Activated CD8-positive, alpha-beta memory T cell treated with anti-CD3 and anti-CD28 coated beads, Interleukin-2, amount 50 U/mL, for 4 hours (primary cell): ENCODE measurements at places on chromosomes 7 and 10.

DNA sequence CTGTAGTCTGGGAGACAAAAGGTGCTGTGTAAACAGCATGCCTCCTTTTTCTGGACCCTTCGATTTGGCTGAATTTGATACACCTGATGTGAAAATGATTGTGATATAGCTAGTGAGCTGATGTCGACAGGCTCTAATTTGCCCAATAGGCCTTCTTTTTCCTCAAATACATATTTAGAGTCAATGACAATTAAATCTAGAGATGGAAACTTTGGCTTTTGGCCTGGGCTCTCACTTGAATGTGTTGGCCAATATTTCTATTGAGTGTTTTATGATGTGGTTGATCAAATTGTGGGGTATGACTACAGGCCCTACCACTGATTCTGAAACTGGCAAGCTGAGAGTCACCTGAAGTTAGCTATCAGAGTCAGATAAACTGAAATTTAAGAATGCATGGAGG, 151.8 kb upstream of the MEOX2 start:
- no peak for DNase-seq

GRCh38 chr10:97891497-97892167, 42.0 kb downstream of the GOLGA7B start:
- DNase-seq = no peak

DNA sequence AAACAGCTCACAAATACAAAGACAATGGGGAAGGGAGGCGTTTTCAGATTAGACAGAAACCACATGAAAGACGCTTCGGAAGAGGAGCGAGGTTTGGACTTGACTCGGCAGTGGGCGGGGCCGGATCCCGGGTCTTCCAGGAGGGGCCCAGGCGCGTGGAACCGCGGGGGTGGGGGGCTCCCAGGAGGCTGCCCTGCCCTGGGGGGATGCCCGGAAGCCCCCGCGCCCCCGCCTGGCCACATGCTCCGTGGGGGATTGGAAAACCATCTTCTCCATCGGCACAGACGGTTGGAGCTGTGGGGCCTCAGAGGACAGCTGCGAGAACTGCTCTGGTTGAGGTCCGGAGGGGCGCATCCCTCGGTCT, 186.0 kb upstream of the SHH start:
- DNase-seq = no peak

- DNase-seq = no peak
These were observed 33.9 kb downstream of the CHN2 start for GRCh38 chr7:29228289-29229011.

DNA sequence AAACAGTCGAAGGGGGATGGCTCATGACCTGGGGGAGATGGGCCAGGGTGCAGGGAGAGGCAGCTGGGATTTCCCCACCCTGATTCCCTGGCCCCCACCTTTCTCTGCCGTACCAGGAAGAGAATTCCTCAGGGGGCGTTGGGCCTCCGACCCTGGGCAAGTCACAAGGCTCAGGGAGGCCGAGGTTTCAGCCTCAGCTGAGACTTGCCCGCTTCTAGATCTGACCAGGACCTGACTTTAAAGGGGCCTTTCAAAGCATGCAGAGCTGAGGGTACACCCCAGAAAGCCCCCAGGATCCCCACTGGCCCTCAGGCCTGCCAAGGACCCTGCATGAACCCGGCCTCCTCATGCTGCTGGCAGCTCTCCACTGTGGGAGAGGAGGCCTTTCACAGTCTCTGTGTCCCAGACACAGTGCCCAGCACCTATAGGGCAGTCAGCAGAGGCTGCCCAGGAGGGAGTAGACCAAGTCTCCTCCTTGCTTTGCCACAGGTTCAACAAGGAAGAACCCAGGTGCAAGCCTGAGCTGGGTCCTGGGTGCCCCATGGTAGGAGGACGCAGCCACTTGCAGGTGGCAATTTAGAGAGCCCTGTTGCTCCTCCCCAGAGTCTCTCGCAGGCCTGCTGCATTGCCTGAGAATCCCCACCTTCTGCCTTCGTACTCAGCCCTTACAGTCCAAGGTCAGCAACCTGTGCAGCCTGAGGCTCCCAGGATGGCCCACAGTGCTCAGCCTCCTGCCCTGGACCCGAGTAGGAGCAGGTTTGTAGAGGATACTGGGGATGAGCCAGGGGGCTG, 89.3 kb downstream of the CHST15 start:
- no peak for DNase-seq

DNA sequence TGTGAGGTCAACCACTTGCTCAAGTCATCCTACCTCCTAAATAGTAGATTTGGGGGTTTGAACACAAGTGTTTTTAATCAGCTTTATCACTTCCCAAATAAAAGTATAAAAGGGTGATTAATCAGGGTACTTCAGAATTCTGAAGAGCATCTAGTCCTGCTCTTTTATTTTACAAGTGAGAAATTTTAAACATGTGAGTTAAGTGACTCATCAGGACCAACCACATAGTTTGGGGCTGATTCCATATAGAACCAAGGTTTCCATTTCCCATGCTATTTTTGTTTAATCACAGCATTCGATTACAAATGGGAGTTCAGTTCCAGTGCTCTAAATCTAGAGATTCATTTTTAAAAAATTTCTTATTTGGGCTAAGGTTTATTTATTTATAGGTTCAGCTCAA, 113.4 kb downstream of the GPR158 start:
- DNase-seq = no peak

GRCh38 chr7:74106846-74107245, 23.2 kb downstream of the LIMK1 start:
- no peak for DNase-seq

DNA sequence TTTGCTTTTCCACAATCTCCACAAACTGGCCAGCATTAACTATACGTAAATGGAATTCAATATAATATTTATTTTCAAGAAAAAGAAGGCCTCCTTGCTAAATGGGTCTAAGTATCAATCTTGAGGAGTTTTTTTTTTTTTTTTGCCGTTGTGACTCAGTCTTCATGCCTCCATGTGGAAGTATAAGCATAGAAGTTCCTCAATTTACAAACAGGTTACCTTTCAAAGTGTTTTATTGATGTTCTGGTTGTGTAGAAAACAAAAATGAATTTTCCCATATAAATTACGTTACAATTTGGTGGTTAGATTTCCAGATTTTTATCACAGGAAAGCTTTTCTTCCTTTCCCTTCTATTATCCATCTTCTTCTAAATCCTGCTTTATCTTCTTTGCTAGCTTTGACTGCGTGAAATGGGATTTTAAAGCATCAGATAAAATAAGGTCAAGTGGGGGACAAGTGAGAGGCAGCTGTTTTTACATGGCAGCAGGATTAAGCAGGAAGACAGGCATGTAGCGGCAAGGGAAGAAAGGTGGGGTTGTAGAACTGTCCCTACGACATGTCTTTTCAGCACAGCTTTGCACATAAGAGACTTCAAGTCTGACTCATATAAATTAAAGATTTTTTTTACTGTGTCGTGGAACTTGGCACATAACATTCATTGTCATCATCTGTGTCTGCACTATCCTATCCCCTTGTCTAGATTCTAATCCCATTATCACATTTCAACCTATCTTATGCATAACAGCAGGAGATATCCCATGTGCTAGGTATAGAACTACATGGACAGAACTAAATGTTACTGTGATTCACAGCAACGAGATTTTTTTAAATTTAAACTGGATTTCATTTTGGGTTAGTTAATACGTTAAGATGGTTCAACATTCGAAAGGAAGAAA, 135.3 kb upstream of the FAM3C start:
- DNase-seq = no peak

DNA sequence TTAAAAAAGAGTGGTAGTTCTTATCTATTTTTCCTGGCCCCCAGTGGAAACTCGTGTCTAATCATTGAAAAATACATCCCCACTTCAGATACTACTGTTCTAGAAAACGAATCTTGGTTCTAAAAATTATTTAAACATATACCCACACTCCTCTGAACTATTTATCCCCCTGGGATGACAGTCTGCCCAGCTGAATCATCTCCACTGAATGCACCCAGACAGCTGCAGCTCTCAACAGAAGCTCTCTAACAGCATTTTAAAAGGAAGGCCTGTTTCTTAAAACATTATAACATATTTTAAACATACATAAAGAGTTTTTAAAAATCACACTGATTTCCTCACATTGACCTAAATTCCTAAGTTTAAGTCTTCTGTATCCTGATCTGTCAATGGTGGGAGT, 544.6 kb upstream of the PHF14 start:
- DNase-seq = no peak

- DNase-seq = peak; percentile 8
These were observed 117.4 kb downstream of the VIPR2 start for GRCh38 chr7:159027056-159027788.

DNA sequence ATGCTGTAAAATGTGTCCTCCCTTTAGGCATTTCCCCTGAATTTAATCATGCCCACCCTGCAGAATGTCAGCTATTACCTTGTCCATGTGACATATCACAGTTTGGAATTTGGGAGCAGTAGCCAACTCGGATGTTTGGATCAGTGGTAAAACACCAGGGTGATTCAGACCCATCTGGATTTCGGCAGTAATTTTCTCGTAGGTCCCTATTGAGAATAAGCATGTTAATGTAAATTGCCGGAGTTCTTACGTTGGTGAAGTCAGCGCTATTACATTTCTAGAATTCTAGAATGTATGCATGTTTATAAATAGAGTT, 44.1 kb downstream of the HGF start:
- no peak for DNase-seq

DNA sequence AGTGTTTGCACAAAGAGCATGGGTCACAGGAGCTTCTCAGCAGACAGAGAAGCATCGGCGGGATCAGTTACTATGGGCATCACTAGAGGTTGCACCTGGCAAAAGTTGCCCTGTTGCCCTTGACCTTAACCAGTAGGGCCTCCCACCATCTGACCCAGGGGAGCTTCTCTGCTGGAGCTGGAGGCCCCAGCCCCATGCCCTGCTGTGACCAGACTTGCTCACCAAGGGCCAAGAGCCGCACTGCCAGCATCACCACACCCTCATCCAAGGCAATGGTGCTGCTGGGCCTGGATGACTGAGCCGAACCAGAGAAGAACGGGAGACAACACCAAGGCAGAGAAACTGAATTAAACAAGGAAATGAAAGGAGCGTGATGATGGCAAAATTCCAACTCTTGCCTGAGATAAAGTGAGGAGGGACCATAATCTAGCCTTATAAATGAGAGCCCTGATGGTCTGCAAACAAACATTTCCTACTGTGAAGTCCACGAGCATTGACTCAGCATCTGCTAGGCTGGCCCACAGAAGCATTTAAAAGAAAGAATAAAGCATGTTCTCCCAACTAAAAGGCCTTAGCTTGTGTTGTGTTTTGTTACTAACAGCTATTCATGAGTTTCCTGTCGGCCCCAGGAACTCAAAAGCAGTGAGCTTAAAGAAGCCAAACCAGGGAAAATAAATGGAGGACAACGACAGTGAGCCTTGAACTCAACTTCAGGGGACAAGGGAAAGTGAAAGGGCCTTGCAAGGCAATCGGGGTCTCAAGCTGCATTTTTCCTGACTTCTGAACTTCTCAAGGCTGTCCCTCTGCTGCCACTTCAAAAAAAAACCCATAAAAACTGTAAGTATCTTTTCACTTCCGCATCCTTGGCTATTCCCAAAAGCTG, 60.4 kb downstream of the AFAP1L2 start:
- DNase-seq = no peak

- no peak for DNase-seq
These were observed 107.1 kb upstream of the TMEM106B start for GRCh38 chr7:12103948-12104347.

DNA sequence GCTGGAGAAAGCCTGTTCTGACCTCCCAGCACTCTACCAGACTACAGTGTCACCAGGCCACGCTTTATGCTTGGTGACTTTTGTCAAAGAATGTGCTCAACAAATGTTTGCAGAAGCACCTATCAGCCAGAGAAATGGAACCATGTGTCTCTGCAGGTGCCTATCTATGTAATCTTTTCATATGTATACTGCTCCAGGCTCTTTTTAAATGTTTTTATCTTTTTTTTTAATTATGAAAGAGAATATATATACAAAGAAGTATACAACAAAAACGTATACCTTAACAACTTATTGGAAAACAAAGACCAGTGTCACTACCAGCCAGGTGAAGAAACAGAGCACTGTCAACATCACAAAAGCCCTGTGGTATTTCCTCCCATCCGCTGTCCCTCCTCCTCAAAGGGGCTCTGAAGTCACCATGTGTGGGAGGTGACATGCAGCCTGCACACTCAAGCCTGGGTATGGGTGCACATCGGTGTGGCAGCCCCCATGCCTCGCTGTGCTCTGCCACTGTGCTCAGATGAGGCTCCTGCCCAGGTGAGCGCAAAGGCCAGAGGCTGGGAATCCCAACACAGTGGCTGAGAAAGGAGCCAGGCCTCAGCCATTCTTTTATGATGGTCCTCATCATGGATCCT, 120.6 kb downstream of the CLEC2L start:
- peak; percentile 32 for DNase-seq

GRCh38 chr7:39541511-39541910, 24.7 kb upstream of the YAE1 start:
- no peak for DNase-seq
